Activated naive CD4-positive, alpha-beta T cell (primary cell): ENCODE measurements at places on chromosomes 2 and 18.

DNA sequence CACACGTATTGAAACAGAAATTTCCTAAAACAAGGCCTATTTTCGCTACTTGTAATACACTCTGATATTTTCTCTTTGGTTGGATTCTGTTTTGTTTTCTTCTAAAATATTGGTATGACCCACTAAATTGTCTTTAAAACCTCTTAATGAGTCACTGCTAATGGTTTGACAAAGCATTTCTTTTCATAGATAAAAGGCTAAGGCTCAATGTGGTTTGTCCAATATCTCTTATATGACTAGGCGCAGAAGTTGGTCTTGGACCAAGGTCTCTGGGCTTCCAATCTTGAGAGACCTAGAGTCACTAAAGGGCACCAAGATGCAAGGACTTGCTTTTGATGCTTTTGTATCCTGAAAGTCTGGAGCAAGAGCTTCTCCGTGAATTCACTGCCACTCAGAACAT is 498.2 kb upstream of the TCF4 start:
- DNase-seq: no peak

DNA sequence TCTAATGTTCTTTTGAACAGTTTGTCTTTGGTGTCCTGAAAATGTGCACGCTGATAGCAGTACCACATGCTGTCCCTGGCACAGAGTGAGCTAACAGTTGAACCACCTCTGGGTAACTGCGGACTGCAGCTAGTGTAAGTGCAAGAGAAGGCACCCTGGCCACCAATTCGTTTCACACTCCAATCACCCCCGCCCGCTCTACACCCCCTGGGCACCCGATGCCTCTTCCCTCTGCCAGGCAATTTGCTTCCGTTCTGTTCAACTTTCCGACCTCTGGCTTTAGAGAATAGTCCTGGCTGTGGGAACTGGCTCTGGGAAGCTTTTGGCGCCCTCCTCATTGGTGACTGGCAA is 1.4 kb downstream of the DOCK10 start:
- no peak for DNase-seq

- no peak for DNase-seq
These were observed 17.6 kb upstream of the AGFG1 start for GRCh38 chr2:227454323-227454860.

DNA sequence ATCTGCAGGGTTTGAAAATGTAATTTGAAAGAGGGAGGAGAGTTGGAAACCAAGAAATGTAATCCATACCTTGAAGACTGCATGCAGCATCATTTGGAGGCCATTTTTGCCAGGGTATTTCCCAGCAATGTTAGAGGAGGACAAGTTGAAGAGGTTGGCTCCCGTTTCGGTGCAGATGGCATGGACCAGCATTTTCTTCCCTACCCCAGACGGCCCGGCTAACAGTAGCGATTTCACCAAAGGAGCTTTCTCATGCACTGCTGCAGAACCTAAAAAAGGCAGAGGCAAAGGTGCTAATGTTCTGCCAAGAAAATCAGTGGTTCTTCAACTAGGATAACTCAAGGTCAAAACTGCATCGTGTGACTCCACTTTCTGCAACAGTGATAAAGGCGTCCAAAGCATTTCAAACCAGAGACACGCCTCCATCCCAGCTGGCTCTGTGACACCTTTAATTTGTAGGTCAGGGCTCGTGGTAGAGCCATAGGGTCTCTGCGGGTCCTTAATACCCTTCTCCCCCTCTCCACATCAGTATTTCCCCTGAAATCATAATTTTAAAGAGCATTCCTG is 99.6 kb upstream of the ASB18 start:
- no peak for DNase-seq

DNA sequence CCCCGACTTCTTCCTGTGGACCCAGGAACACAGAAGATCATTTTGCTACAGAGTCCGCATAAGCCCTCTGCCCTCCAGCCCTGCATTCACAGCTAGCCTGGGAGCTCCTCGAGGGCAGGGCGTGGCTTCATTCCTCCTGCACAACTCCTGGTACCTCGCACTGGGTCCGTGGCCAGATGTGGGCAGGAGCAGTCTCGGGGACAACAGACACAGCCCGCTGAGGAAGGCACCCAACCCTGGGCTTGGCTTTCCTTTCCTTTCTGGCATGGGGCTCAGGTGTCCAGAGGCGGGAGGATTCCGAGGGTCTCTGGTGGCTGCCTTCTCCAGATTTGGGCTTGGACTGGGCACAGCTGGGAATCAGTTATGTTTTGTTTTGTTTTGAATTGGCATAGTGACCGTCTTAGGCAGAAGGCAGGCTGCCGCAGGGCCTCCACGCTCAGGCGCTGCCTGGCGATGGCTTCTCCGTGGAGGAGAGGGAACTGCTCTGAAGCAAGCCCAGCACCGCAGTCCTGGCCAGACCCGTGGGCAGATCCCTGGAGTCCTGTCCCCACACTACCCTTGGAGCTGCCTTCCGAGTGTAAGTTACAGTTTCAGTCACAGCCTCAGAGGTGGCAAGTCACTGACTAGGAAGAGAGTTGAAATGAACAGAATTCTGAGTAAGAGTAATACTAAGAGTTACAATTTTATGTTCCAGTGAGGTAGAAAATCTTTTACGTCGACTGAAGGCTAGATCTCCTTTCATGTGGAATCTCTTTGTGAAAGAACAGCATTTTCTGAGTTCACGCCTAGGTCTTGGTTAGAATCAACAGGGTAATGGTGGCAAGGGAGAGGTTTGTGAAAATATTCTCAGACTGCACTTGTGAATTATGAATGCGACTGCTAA is 47.9 kb downstream of the LDLRAD4 start:
- no peak for DNase-seq

GRCh38 chr2:23697256-23698075 is 229.5 kb downstream of the ATAD2B start:
- no peak for DNase-seq

DNA sequence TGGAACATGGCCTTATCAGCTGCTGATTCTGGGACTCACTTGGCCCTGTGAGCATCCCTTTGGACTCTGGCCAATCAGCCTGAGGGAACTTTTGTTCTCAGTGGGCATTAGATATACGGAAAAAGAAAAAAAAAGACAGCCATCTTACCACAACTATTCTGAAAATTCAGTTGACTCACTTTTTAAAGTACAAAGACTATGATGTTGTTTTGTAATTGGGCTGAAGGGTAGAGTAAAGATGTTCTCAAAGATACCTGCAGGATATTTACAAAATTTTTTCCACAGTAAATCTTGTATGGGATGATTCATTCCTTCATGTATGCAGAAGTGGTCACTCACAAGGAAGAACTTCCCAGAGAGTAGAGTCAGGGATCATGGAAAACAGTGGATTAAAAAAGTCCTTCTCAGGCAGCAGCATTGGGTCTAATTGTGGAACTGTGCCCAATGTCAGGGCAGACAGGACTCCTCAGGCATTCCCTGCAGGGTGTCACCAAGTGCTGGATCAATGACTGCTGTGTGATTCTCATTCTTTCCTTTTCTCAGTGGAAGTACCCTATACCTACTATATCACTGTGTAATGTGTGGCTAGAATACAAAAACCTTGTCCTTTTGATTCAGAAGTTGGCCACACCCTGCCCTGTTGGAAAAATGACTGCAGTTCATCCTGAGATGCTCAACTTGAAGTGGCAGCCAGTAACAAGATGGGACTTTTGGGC is 35.4 kb downstream of the SULT1C4 start:
- no peak for DNase-seq

DNA sequence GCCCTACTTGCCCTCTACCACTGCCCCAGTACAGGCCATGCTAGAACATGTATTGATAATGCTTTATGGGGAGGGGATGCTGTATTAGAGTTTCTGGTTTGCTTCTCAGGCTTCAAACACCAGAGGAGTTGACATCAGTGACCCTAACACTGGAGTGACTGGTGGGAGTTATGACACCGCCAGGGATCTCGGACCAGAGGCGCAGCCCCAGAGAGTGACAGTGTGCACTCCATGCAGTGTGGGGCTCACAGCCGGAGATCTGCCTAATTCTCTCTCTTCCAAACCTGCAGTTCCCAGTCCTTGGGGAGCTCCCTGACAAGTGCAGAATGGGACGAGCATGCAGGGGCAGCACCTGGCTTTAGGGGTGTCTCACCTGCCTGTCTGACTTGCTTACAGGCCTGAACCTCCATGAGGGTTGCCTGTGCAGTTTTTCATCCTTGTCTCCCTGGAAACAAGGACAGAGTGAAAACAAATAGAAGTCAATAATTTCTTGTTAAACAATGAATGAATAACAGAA is 244.9 kb upstream of the MYT1L start:
- no peak for DNase-seq

DNA sequence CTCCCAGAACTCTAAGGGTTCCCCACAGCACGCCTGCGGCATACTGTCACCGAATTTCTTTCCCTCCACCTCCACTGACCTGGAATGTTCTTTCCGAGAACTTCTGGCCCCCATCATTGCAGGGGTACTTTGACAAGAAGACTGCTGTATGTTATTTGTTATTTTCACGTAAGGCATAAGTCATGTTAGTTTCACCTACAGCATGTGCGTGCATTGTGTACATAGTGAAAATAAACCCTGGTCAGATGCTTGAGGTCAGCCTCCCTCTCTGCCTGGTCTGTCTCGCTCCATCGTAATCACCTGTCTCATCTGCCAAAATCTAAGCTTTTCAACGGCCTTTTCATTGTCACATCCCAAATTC is 4.1 kb downstream of the ABCG8 start:
- no peak for DNase-seq

DNA sequence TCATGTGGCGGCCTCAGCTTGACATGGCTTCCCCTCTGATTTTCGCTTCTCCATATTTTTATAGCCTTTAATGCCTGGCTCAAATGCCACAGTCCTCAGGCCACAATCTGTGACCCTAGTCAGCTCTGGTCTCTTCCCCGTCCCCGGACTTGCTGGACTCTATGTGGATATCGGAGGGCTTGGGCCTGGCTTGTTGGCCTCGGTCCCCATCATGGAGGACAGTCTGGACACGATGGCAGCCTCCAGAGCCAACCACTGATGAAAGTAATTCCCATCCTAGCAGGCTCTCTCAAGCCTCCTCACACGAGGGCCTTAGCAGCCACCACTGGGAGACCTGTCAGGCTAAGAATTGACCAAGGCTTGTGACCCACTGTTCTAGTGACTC is 61.6 kb downstream of the LPIN1 start:
- no peak for DNase-seq

DNA sequence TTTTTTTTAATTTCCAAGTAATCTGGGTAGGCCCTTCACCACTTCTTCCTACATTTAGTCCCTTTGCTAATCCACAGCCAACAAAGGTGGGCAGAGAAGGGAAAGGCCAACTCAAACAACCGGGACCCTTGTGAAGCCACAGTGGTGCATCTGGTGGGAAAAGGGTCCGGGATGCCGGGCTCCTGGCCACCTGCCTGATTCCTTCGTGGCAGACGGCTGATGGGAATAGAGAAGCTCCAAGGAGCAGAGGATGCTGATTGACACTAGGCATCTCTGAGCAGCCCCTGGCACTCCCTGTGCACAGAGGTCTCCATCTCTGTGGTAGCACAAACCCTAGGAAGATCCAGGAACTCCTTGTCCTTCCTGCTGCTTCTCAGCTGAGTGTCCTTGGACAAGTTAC is 37.0 kb downstream of the POLR1A start:
- no peak for DNase-seq

- no peak for DNase-seq
These were observed 318.9 kb downstream of the CNTNAP5 start for GRCh38 chr2:124343827-124344498.

- DNase-seq: no peak
These were observed 217.8 kb upstream of the STON1 start for GRCh38 chr2:48312126-48312525.

DNA sequence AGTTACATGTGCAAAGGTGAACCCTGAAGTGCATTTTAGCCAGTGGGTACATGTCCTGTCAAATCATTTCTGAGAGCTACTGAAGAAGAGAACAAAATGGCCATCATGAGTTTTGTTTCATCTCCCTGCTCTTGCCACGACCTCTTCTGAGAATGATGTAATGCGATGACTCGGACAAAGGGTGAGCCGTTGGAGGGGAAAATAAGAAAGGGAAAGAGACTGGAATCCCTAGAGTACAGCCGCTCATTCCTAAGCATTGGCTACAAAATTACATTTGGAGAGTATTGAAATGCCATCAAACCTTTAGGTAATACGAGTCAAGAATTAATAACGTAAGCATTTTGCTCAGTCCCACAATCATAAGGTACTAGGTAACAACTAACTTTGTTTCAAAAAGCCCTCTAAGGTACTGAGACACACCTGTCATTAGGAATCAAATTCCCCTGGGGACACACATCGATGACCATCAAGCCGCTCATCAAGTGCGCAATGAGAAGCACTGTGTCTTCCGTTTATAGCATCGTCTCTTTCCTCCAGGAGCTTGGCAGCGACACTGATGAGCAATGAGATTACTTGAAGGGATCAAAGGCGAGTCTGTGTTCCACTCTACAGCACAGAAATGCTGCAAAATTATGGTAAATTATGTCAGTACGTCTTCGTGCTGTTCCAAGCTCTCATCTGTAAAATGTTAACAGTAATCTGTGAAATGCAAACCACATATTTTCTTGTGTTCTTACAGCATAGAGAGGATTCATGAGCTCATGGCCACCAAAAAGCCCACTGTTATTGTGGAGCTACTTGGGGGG is 97.3 kb upstream of the PIEZO2 start:
- DNase-seq: no peak

DNA sequence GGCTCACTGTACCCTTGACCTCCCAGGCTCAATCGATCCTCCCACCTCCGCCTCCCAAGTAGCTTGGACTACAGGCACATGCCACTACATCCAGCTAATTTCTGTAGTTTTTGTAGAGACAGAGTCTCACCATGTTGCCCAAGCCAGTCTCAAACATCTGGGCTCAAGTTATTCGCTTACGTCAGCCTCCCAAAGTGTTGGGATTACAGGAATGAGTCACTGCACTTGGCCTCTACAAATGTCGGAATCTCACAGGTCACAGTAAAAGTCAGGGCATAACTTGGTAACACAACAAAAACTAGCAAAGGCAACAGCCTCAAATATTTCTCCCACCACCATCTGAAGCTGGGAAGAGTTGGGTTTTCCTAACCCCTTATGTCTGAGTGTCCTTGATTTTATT is 25.3 kb downstream of the SCG2 start:
- DNase-seq: no peak

- no peak for DNase-seq
These were observed 67.0 kb downstream of the DGKD start for GRCh38 chr2:233421091-233421816.

DNA sequence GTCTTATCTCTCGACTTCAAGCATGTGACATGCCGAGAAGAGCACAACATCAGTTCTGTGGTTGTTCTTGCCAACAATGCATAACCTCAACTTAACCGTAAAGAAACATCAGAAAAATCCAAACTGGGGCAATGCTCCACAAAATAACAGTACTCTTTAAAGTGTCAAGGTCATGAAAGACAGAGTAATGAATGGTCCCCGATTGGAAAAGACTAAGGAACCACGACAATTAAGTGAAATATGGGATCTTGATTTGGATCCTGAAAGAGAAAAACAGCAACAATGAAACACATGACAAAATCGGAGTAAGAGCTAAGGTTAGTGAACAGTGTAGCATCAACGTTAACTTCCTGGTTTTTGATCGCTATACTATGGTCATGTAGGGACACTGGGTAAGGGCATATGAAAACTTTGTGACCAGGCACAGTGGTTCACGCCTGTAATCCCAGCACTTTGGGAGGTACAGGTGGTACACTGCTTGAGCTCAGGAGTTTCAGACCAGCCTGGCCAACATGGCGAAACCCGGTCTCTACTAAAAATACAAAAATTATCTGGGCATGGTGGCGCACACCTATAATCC is 55.2 kb downstream of the UNC50 start:
- DNase-seq: no peak

- DNase-seq: no peak
These were observed 29.1 kb upstream of the RPE start for GRCh38 chr2:209973328-209973727.

- DNase-seq: no peak
These were observed 31.9 kb upstream of the TOGARAM2 start for GRCh38 chr2:28949190-28949589.
